AG09309 (cell line): ENCODE measurements at places on chromosomes 1 and 21.

DNA sequence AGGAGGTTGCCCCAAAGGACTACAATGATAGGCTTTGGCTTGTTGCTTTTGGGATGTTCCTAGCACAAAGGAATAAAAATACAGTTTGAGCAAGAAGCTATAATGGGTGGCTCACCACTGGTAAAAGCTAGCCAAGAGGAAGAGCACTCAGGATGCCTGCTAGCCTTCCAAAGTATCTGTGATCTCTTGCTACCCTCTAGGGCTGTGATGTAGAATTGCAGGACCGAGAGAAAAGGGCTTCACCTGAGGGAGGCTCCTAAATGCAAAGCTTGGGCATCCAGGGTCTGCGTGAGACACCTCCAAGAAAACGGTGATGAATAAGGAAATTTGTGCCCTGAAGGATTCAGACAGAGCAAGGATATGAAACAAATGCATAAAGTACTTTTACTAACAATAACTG is 17.7 kb downstream of the IVL start:
- no peak for DNase-seq

DNA sequence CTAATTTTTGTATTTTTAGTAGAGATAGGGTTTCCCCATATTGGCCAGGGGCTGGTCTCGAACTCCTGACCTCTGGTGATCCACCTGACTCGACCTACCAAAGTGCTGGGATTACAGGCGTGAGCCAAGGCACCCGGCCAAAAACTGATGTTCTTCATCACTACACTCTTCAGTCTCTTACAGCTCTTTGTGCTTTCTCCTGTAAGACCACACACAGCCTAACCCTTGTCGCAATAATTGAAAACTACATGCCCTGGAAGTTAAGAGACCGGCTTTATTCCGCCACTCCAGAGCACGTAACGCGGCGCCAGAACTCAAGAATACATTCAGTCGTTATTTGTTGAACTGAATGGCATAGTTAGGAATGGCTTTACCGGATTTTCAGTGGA is 552 bp downstream of the GPATCH4 start:
- no peak for DNase-seq

DNA sequence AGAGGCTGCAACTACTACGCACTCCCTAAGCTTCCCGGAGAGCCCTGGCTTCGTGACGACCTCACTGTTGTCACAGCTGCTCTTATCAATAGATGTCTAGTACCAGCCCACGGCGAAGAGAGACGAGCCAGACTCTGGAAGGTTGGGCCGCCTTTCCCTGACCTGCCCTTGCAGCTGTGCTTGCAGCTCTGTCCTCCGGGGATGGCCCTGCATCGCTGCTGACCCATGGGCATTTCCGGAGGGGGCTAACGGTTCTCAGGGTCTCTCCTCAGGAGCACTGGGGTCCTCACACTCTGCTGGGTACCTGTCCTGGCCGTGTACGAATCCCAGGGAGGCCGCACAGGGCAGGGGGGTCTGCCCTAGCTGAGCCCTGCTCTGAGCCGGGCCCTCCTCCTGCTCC is 93.8 kb upstream of the COL6A1 start:
- no peak for DNase-seq

DNA sequence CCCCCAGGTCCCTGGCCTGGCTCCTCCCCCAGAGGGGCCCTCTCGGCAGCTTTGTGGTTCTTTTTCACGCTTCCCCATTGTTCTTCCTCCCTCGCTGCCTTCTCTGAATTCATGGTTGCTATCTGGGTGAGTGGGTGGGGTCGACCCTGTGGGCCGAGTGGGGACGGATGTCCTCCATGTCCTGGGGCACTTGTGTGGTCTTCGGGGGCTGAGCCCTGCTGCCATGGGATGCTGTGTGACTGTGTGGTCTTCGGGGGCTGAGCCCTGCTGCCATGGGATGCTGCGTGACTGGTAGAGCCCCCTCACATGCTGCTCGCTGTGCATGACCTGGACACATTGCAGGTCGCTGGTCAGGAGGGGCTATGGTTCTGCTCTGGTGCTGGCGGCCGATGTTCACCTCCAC is 21.6 kb upstream of the DIP2A start:
- DNase-seq = no peak

DNA sequence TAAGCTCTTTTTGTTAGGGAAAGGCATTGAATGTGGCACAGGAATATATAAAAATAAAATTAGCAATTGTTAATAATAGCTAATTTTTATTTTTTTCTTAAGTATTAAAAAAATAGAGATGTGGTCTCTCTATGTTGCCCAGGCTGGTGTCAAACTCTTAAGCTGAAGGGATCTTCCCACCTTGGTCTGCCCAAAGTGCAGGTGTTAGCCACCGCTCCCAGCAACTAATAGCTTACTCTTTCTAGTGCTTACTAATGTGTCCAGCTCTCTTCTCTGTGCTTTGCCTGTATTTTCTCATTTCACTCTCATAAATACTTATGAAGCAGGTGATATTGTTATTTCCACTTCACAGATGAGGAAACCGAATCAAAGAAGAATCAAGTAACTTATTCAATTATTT is 13.4 kb upstream of the IL24 start:
- DNase-seq = no peak

GRCh38 chr1:84415396-84415795 is 17.1 kb downstream of the DNASE2B start:
- no peak for DNase-seq
